ENCODE measurements at places on chromosomes 5 and 9.

GRCh38 chr5:14699807-14700400 is 35.4 kb downstream of the OTULIN start:
- DNase-seq = no peak

DNA sequence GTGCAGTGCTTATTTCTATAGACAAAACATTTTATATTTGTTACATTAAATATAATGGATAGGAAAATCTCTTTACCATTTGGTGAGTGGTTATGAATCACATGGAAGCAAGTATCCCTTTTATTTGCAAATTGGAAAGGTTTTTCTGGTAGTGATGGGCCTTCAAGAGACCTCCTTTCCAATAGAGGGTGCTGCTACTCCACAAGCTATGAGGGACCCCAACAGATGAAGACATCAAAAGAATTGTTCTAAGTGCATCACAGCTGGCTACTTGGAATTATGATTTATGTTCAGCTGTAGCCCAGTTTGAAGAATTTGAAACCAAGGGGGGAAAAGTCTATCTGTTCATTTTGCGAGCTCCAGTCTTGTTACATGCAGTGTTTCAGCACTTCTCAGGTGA is 493.7 kb upstream of the SGCD start:
- no peak for DNase-seq

- no peak for DNase-seq
Measured at GRCh38 chr5:52469835-52470234, 317.9 kb upstream of the ITGA1 start.

- no peak for DNase-seq
Measured at GRCh38 chr5:52376592-52376991, 411.1 kb upstream of the ITGA1 start.

- DNase-seq = peak; percentile 32
Measured at GRCh38 chr9:110152704-110153374, 55.1 kb downstream of the C9orf152 start.

DNA sequence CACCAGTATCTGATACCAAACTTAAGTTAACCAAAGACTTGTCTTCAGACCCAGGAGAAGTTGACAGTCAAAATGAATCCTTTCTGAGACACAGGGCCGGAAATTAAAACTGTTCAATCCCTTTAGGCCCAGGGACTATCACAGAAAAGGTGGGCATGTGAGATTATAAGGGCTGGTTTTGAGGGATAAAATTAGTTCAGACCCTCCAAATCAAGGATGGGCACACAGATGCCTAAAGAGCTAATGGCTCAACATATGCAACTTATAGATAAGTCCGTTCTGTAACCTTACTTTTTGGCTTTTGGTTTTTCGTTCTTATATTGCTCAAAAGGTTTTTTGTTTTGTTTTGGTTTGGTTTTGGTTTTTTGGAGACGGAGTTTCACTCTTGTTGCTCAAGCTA is 129.6 kb upstream of the ABCA1 start:
- no peak for DNase-seq

- no peak for DNase-seq
Measured at GRCh38 chr9:106156465-106156864, 462.1 kb downstream of the TMEM38B start.

DNA sequence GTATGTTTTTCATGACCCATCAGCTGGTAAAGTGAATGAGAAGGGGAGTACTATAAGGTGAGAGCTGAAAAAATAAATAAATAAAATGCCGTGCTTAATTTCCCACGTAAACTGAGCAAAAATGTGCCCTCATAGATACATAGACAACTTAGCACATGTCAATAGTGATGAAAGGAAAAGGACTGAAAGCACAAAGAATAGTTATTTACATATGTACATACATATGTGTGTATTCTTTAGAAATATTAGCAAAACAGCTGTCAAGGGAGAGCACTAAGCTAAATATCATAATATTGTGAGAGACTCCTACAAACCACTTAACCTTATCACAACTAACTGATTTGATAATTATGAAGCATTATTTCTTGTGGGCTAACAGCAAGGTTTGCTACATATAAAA is 213.6 kb upstream of the FTMT start:
- DNase-seq = no peak

GRCh38 chr5:117953272-117953671 is 1035.1 kb downstream of the DTWD2 start:
- DNase-seq = no peak

- no peak for DNase-seq
Measured at GRCh38 chr5:74763504-74763903, 3.4 kb downstream of the GFM2 start.

Data from LoVo (cell line).